ENCODE measurements at places on chromosomes 5 and 9.

DNA sequence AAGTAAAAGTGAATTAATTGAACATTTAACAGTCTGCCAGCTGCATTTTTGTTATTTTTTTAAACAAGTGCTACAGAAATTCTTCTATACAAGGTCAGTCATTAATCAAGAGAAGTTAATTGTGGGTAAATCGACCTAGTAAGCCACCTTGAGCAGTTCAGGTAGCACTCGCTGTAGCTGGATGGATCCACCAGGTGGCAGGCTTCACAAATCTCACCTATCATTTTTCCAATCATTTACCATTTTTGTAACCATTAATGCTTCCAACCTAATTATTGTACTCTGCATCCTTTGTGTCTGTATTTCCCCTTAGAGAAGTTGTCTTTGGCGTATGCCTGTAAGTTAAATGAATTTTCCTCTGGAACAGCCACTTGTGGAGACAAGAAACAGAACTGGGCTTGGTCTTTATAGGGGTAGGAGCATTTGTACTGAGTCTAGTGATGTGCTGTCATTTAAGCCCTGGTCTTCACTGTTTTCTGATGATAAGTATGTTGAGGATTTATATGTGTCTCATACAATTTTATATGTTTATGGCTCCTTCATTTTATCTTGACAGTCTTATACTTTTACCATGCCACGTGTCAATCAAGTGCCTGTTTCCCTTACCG is 39.5 kb downstream of the CD180 start:
- DNase-seq, result peak; percentile 69

DNA sequence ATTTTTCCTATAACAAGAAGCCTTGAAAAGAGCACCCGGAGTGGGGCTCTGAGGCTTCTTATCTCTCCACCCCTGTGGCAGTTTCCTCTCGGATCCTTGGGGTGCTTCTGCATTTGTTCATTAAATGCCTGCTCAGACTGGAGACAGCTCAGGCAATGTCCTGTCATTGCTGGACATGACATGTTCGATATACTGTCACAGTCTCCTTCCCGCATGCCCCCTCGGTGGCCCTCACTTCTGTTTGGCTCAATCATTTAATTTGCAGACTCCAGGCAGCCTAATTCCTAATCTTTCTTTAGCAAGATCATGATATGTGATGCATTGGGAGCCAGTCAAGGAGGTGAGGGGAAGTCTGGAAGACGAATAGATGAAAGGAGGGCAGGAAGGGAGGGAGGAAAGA is 37.5 kb upstream of the CPEB4 start:
- DNase-seq, result no peak

DNA sequence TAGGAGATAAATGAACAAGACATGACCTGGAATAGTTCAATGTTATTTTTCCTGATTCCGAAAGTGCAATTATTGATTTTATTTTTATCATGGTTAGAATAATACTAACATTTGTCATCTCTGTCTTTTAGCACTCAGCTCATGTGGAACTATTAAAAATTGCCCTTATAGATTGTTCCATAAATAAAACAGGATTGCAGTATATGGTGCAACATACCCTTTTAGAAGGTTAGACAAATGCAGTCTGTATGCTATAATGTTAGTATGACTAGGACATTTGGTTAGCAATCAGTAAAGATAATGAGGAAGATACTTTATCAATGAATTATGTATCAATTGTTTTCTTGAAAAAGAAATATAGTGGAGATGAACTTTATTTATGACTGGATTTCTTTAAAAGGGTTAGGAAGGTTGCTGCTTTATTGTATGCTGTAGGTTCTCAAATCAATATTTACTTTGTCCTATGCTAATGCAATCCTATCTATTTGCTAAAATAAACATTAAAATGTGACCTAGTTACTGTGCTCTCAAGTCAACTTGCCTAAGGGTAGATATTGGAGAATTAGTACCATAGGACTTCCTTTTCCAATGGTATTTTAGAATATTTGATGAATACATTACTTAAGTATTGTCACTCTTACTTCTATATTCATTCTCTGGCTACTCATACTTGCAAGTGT is 348.9 kb upstream of the ISL1 start:
- no peak for DNase-seq

DNA sequence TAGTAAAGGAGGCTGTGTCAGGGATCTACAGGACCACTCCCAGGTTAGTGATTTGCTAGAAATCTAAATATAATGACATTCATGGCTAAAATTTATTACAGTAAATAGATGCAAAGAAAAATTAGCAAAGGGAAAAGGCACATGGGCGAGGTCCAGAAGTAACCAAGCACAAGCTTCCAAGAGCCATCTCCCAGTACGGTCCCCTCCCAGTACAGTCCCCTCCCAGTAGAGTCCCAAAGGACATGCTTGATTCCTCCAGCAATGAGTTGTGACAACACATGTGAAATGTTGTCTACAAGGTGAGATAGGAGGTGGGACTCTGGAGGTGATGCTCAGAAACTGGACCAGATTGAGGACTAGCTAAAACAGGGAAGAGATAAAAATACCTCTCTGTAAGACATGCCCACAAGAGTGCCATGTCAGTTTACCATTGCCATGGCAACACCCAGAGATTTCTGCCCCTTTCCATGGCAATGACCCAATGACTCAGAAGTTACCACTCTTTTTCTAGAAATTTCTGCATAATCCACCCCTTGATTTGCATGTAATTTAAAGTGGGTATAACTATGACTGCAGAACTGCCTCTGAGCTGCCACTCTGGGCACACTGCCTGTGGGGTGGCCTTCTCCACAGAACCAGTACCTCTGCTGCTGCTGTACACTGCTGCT is 27.9 kb upstream of the CEMIP2 start:
- DNase-seq, result peak; percentile 52

GRCh38 chr5:175579742-175580432 is 78.0 kb upstream of the HRH2 start:
- DNase-seq, result no peak

DNA sequence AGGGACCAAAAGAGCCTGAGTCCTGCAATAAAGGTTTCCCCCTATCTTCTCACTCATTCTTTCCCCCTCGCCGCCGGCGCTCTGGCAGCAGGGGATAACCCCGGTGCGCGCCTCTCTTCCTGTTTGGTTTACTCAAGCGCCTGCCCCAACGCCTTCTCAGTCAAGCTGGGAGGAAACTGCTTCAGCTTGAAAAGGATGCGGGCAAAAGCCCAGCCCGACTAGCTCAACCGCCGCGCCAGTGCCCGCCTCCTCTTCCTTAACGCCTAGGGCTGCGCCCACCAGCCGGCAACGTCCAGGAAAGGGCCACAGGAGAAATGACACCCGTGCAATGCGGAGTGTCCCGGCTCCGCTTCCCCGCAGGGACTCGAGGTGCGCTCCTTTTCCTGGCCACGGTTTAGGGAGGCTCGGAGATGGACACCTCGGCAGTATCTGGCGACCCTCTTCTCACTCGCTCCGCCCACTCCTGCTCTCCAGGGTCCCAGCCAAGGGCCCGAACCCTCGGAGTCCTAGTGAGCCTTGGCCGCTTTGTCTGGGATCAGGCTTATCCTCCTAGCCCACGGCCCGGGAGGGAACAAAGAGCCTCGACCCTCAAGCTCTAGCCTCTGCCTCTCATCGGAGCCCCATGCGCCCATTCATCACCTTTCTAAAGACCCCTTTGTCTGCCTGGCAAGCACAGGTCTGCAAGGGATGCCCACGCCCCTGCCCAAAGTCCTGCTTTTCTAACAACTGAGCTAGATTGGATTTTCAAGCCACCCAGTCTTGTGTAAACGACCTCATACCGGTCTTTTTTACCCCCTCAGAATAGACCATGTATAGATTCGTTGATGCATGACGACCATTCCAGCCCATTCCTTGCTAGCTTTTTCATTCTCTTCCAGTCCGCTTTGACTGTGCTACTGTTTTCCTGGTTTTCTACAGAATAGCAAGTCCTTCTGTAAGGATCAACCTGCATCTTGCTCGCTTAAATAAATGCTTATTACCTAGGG is 2.0 kb downstream of the ST8SIA4 start:
- DNase-seq, result peak; percentile 91

GRCh38 chr5:9690751-9691150 is 60.6 kb upstream of the TAS2R1 start:
- no peak for DNase-seq

- DNase-seq, result no peak
Measured at GRCh38 chr5:137921931-137922330, 32.7 kb downstream of the PKD2L2 start.

- DNase-seq, result no peak
Measured at GRCh38 chr9:78023003-78023741, 8.4 kb downstream of the GNAQ start.

DNA sequence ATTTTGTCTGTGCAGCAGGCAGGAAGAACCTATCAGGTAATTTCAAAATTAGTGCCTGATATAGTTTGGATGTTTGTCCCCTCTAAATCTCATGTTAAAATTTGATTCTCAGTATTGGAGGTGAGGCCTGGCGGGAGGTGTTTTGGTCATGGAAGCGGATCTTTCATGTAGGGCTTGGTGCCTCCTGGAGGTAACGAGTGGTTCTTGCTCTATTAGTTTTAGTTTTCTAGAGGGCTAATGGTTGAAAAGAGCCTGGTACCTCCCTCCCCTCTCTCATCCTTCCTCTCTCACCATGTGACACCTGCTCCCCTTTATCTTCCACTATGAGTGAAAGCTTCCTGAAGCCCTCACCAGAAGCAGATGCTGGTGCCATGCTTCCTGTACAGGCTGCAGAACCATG is 106.3 kb downstream of the DRD1 start:
- DNase-seq, result no peak

- no peak for DNase-seq
Measured at GRCh38 chr9:92385001-92385400, 19.4 kb downstream of the OGN start.

GRCh38 chr9:16864649-16865434 is 5.6 kb downstream of the BNC2 start:
- no peak for DNase-seq

DNA sequence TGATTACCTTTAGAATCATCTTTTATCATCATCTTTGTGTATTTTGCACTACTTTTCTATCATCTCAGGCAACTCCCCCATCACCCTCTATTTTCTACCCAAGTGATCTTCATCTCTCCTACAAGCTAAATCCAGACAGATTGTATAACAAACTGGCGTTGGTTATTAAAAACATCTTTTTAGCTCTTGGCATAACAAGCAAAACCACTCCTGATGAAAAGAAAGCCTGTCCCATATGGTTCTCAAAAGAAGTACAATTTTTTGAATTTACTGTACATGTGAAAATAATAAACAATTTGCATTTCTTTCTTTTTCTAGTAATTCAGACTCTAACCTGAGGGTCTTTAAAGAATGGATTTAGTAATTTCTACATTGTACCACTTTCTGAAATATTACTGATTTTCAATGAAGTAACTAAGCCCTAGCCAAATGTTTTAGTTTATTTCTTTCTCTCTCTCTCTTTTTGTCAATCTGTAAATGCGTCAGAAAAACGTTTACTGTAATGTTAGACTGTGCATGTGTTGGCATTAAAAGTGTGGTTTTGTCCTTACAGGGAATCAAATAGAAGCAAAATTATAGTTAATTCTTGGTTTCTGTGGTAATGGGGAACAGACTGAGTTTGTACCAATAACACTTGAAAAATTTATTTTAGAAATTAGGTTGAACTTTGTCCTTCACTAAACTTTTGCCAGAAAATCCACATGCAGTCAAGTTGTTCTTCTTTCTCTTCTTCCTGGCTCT is 52.5 kb upstream of the RPS23 start:
- no peak for DNase-seq

DNA sequence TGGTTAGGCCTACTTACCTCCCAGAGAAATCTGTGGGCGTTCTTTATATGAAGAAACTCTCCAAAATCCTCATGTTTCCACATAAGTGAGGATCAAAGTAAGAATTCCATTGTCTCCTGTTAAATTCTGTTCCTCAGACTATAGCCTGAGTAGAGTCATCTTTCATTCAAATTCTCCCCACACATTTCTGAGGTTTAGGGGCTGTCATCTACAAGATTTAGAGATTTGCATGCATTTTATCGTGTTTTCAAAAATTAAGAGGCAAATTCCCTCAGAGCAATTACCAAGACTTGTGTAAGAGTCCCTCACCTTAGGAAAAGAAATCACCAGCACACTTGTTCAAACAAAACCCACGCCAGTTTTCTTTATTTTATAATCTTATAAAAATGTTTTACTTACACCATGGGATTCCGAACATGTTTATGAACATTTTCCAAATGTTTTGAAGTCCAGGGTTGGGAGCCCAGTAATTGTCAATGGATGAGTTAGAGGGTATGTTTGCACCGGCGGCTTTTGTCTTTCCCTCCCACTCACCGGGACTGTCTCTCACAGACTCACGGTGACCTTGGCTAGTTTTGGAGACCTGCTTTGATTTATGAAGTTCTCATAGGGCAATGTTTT is 367.6 kb downstream of the ENC1 start:
- DNase-seq, result no peak

- DNase-seq, result no peak
Measured at GRCh38 chr5:143110591-143110990, 292.9 kb downstream of the NR3C1 start.

- DNase-seq, result no peak
Measured at GRCh38 chr5:142670804-142671203, 15.1 kb downstream of the FGF1 start.

GRCh38 chr5:160516696-160517530 is 95.3 kb downstream of the PTTG1 start:
- no peak for DNase-seq

DNA sequence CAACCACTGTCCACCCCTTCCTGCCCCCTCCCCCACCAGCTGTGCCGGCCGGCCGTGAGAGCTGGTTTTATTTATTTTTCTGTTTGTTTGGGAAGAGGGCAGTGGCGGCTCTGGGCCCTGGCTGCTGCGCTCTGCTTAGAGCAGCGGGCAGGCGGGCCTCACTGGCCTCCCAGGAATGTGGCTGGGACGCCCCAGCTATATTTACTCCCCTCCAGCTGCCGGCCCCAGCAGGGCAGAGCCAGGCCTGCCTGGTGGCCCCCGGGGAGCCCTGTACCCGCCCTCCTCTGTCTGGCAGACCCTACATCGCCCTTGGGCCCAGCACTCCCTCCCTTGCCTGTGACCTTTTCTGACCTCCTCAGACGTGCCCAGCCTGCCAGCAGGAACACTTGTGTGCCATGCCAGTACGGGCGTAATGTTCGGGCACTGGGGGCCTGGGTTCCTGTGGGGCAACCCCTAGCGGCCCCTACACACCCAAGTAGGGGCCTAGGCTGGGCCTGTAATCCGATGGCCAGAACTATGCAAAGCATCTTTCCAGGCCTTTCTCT is 7.7 kb downstream of the CXXC5 start:
- no peak for DNase-seq

- no peak for DNase-seq
Measured at GRCh38 chr5:6496636-6497035, 48.0 kb downstream of the UBE2QL1 start.

GRCh38 chr9:100619665-100620064 is 41.8 kb downstream of the CAVIN4 start:
- DNase-seq, result no peak

- no peak for DNase-seq
Measured at GRCh38 chr5:78533356-78533755, 115.2 kb downstream of the LHFPL2 start.

Measured in CD4-positive, alpha-beta T cell treated with Interleukin-21 for 1 hour (primary cell).